Peyer's patch (tissue), 4 donors: ENCODE measurements at places on chromosomes 5 and 9.
A peak's percentile ranks its signal among the peaks of the same experiment; 100 is the strongest.

DNA sequence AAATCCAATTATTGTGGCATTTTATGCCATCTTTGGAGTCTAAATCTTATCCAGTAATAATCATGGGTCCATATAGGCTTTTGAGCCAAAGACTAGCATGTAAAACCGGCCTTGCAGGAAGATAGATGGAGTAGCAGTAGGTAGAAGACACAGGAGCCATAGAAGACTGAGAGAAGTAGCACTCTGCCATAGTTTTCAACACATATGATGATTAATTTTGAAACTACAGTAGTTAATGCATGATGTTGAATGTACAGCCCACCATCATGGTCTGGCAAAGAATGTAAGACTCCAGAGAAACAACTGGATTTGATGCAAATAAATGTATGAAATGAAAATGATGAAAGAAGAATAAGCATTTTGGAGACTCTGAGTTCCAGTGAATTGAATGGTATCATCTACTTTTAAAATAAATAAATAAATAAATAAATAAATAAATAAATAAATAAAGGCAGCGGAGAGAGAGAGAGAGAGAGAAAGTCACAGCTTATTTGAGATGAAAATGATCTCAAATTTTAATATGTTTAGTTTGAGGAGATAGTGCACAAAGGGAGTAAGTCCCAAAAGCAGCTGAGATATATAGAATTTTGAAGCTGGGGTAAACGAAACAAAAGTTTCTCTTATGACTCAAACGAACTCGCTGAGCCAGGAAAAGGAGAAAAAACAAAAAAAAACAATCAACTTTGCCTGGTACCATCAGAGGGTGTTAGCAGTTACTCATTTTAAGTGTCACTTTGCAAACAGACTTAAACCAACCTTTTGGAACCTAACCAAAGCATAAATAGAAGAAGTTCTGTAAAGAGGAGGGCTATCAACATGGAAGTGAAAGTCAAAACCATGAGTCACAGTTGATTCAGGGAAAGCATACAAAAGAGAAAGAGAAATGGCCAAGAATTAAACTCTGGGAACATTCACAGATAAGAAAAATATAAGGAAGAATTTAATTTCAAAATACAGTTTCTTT lies 388.7 kb downstream of the CETN3 start:
- no peak for DNase-seq

DNA sequence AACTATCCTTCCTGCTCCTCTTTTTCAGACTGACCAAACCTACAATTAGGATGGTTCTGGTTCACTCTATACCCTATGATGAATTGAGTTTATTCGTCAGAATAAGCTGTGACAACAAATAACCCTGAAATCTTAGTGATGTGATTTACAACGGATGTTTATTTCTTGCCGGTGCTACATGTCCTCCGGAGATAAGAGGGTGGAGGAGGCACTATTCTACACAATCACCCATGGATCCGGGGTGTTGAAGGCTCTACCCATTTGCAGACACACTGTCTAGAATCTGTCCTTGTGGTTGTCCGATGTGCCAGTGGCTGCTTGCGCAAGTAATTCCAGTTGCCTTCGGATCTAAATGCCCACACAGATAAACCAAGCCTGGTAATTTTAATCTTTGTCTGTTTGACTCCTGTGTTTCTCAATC lies 44.7 kb downstream of the CDC14B start:
- no peak for DNase-seq

DNA sequence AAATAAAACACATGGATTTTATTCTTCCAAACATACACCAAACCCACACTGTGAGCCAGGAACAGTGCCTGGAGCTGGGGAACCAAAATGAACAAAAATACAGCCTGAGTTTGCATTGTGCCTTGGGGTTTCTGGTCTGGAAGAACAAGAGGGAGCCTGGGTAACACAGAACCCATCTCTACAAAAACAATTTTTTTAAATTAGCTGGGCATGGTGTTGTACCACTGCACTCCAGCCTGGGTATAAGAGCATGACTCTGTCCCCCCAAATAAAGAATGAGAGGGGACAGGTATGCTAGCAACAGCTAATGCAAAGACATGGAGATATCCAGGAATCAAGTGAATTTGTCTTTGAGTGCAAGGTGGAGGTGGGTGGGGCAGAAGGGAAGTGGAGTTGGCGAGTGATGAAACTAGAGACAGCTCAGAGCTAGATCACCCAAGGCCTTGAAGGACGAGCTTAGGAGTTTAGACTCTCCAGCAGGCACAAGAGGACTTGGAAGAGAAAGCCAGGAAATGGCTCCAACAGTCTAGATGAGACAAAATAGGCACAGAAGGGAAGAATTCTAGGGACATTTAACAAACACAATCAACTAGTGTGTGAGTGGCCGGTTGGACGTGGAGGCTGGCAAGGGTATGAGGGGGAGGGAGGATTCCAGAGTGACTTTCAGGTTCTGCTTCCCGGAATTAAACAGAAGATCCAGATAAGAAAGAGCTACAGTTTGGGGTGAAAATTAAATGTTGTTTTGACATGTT lies 47.4 kb downstream of the FNBP1 start:
- DNase-seq, result peak; percentile 61

DNA sequence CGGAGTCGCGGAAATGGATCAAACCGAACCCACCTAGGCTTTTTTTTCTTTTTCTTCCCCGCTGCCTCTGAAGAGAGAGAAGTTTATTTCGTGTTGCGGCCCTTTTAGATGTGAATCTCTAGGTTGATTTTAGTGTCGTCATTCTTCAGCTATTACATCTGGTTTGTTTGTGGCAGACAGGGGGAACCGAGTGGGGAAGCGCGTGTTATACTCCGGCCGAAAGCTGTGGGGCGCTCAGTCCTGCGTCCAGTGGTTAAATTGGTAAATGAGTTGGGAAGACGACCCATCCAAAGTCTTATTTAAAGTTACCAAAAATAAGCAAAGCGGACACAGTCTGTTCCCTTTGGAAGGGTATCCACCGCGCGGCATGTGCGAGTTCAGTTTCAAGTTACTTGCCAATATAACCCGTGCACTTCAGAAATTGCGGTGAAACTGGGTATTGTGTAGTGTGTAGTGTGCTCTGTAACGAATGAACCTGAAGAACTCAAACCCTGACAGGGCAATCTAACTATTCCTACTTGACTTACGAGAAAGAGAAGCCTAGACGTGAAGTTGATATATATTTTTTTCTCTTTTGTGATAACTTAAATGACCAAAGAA lies 1.3 kb downstream of the MAN2A1 start:
- peak; percentile 80 for DNase-seq

DNA sequence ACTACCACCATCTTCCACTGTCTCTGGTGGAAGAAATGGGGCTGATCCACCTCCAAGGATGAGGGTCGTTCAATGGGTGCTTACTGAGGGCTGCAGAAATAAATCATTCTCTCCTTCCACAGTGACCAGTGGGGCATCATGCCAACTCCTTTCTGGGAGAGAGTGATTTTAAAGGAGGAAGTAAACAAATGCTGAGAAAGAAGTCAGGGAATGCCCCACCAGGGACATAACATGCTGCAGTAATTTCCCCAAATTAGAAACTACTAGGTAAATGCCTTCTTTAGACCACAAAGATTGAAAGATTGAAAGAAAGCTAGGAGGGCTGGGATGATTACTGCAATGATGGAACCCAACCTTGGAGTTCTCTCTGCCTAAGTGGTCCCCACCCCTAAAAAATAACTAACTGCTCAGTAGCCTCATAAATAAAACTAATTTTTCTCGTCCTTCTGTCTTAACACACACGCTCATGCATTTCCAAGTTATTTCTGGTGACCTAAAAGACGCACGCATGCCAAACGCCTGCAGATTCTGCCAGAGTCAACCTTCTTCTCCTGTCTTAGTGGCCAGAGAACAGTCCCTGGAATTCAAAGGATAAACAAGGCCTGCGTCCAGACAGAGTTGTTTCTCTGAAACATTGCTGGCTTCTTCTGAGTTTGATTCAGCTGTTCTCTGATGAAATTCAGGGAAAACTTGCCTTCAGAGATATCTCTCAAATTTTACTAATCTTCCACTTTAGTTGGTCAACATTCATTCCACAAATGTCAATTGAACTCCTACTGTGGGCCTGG lies 250.0 kb downstream of the NR3C1 start:
- no peak for DNase-seq
